ENCODE measurements at places on chromosomes 3 and 15.
A peak's percentile ranks its signal among the peaks of the same experiment; 100 is the strongest.

DNA sequence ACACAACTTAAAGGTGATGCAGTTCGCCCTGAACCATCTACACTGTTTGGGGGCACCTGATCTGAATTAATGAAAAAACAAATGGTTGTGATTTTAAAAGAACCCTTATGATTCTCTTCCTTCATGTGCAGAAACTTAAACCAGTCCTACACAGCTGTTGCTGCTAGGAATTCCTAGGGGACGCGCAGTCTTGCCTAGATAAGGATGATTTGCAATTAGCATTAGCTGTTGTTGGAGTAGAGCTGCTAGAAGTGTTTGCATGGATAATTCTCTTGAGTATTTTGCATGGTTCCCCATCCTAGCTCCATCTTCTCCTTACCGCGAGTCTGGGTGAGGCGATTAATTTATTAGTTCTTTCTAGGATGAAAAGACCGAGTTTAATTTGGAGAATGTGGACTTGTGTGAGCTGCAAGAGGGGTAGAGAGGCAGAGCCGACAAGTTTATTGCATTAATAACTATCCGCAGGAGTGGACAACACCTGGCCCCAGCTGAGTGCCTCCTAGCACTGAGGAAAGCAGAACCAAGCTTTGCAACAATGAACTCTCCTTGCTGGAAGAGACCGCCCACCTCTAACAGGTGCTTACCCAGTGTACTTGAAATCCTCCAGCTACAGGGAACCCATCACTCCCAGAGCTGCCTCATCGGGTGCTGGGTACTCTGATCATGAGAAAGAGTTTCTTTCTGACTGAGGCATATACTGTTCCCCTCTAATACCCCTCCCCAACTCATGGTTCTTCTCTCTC lies 75.0 kb upstream of the WNT7A start:
- DNase-seq = no peak

- DNase-seq = peak; percentile 72
Measured at GRCh38 chr3:65963787-65964677, 74.7 kb downstream of the MAGI1 start.

GRCh38 chr3:30440147-30440604 lies 166.2 kb upstream of the TGFBR2 start:
- DNase-seq = no peak

GRCh38 chr15:66573719-66574595 lies 8.2 kb upstream of the LCTL start:
- no peak for DNase-seq

DNA sequence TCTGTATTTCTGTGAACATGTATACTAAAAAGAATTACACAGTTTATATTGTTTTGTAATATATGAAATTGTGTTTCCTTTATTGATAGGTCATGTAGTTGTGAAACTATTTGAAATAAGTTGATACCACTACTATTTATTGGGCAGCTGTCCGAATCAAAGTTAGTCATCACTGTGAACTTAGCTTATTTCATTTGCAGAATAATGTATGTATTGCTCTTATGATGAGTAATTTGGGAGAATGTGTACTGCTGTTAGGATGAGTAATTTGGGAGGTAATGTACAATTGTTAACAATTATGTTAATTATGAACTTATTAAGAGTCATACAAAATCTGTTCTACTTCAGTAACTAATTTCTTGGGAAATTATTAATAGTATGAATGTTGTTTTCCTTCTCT lies 22.2 kb downstream of the FXR1 start:
- DNase-seq = no peak

- no peak for DNase-seq
Measured at GRCh38 chr3:5187920-5188418, 462 bp downstream of the EDEM1 start.

DNA sequence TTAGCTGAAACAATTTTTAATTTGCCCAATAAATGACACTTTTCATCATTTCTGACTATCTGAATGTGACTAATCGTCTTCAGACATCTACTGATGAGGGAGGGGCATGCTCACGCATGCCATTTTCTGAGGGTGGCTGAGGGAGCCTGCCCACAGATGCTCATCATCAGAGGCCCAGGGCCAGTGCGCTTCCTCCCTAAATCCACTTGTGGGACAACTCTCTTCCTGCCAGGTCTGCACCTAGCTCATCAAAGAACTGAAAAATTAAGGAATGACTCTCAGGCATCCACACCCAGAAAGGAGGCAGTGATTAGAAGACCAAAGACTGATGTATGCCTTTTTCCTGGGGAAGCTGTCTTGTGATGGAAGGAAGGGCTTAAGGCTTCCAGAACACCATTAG lies 22.8 kb downstream of the RTP3 start:
- no peak for DNase-seq

DNA sequence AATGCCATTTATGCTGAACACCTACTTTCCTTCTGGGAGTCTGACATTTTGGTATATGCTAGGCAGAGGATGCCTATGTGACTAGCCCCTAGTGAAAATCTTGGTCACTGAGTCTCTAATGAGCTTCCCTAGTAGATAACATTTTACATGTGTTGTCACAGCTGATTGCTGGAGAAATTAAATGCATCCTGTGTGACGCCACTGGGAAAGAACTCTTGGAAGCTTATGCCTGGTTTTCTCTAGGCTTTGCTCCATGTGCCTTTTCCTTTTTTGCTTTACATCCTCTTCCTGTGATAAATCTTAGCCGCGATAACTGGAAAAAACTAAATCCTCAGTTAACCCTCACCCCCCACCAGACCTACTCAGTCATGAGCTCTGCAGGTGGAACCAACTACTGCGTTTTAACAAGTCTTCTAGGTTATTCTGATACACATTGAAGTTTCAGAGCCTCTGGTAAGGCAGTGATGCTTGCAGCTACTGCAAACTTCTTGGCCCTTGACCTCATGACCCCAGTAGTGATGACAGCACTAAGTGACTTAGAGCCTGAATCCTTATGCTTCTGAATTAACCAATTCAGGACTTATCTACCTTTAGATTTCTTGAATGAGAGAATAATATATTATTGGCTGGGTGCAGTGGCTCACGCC lies 292.4 kb upstream of the SOX14 start:
- DNase-seq = no peak

- DNase-seq = no peak
Measured at GRCh38 chr3:118505784-118506183, 528.9 kb downstream of the IGSF11 start.

DNA sequence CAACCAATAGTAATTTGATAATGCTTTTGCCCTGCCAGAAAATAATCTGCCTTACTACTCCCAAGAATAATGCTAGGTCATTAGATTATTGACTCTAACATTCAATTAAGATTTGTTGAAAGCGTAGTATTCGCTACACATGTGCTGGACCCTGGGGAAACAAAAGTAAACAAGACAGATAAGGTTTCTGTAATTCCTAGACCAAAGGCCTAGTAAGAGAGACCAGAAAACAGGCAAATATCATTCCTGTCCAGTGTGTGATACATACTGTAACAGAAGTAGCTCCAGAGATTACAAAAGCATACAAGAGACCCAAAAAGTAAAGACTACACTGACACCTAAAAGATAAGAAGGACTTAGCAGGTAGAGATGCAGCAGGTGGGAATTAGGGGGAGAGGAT lies 60.8 kb downstream of the PLOD2 start:
- DNase-seq = no peak

DNA sequence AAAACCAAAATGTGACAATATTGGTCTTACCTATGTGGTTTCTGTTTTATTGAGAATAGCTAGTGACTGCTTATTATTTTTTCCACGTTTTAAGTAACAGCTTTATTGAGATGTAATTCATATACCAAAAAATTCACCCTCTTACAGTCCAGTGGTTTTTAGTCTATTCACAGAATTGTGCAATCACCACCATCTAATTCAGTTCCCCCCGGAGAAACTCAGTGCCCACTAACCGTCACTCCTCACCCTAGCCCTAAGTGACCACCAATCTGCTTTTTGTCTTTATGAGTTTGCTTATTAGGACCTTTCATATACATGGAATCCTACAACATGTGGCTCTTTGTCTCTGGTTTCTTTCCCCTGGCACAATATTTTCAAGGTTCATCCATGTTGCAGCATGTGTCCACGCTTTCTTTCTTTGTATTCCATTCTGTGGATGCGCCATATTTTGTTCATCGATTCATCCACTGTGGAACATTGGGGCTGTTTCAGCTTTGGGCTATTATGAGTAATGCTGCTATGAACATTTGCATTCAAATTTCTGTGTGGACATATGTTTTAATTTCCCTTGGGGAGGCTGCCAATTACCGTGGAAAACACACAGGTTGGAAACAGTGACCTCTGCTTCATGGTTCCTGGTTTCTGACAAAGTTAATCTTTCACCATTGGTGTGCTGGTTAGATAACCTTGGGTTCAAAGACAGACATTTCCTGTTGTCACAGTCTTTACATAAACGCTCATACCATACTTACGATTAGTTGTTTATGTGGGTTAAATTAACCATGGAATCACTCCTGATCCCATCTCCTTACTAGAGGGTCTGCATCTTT lies 3.2 kb upstream of the BCL2L10 start:
- DNase-seq = no peak

- DNase-seq = no peak
Measured at GRCh38 chr15:80328496-80328895, 75.7 kb upstream of the ARNT2 start.

DNA sequence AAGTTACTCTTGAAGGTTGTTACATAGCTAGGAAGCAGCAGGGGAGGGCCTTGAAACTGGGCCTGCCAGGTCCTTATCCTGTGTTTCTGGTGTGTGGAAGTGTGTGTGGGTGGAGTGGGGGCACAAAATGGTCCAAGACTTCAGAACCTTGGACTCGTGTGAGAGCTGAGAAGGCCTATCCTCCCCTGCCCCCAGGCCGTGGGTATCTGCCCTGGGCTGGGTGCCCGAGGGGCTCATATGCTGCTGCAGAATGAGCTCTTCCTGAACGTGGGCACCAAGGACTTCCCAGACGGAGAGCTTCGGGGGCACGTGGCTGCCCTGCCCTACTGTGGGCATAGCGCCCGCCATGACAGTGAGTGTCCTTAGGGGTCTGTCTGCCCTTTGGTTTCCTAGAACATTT lies 4.5 kb downstream of the CHRD start:
- DNase-seq = no peak

GRCh38 chr3:50577348-50577747 lies 8.0 kb downstream of the HEMK1 start:
- no peak for DNase-seq

- DNase-seq = no peak
Measured at GRCh38 chr15:80727596-80727995, 32.5 kb downstream of the ABHD17C start.

GRCh38 chr3:50350213-50350526 lies 405 bp downstream of the NPRL2 start:
- DNase-seq = no peak

DNA sequence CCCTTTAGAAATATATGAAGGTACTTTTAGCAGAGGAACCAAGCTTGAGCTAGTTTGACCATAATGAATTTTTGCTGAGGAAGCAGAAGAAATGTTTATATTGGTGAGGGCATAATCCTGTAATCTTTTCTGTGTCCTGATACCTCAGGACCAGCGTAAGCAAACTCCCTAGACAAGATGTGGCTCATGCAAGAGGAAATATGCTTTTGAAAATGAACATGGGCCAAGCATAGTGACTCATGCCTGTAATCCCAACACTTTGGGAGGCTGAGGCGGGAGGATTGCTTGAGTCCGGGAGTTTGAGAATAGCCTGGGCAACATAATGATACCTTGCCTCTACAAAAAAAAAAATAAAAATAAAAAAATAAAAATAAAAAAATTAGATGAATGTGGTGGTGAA lies 78.5 kb downstream of the PPARG start:
- no peak for DNase-seq

DNA sequence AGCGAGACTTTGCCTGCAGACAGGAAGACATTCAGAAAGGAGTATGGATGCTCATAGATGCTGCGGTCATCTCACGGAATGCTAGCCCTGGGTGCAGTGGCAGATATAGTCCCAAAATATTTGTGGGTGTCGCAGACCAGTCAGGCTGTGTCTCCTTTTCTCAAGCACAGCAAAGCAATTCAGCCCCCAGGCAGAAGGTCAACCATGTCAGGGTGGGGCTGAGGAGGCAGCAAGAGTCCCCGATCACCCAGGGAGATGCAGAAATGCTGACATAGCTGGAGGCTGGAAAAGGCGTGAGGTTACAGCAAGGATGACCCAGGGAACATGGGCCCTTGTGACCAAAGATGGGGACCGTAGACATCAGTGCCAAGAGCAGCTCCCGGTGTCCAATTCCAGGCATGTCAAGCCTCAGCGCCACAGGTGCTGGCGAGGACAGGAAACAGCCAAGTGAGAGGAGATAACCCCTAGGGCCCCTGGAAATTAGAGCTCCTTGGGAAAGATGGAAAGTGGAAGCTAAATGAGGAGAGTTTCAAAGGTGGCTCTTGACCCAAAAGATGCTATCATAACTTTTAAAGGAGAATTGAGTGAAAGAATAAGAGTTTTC lies 81.2 kb upstream of the ABHD17C start:
- DNase-seq = no peak

DNA sequence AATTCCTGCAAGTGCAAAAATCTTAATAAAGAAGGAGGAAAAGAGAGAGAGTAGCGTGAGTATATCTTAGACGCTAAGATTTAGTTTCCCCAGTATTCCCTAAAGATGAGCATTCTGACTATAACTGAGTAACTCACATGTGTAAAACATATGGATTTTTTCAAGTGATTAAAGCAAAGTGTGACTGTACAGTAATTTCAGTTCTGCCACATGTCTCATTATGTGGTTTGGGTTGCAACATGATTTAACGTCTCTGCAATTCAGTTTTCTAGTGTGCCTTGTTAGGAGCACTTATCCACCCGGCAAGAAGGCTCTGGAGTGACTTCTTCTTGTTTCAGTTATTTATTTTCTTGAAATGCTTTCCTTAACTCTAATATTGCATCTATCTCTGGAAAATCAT lies 514.1 kb downstream of the ROBO1 start:
- no peak for DNase-seq

- no peak for DNase-seq
Measured at GRCh38 chr3:131596884-131597283, 94.1 kb upstream of the MRPL3 start.

GRCh38 chr3:28151608-28152228 lies 89.7 kb upstream of the CMC1 start:
- no peak for DNase-seq

- no peak for DNase-seq
Measured at GRCh38 chr3:67468511-67468910, 185.9 kb downstream of the SUCLG2 start.

GRCh38 chr15:87767516-87767915 lies 489.0 kb downstream of the NTRK3 start:
- DNase-seq = no peak

DNA sequence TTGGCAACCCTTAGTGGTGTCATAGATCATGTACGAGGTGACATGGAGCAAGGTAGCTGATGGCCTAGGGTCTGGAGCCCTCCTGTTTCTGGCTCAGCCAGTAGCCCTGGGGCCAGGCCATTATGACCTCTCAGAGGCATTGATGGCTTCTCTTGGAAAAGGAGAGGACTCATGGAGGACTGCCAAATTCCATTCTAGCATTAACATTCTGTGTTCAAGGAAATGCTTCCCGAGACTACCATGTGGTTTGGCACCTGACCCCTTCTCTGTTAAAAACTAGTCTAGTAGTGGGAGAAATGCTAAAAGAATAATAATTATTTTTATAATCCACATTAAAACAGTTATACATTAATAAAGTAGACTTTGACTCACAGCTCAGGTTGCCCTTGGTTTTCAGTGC lies 40.2 kb upstream of the ADAMTSL3 start:
- DNase-seq = no peak

Data from skeletal muscle cell (primary cell).